ENCODE measurements at places on chromosomes 3 and 15.

DNA sequence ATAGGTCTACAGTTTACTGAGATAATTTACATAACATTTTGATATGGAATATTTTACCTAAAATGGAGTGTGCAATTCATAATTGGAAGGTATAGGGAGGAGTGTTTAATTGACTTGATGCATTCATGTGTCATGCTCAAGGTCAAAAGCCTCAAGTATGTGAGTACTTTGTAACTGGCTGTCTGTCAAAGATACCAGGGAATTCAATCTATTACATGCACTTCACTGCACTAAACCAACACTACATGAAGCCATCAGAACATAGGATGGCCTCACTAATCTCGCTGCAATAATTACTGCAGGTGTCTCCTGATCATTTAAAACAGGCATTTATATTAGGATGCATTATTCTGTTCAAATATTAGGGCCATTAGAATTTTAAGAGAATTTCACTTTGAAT is 367.2 kb downstream of the CNTN4 start:
- DNase-seq = no peak

DNA sequence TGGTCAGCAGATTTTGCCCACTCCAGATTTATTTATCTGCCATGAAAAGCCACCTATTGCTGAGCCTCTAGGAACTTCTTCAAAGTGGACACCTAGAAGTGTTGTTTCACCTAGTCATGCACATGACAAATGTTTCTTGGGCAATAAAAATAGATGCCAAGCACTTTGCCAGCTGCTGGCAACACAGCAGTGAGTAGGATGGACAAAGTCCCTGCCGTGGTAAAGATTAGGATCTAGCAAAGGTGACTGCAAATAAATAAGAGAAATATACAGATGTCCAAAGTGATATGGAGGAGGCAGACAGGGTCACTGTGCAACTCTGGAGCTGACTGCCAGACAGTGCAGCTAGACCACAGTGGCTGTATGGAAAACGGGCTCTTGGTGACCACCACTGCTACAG is 137.9 kb downstream of the SUCLG2 start:
- DNase-seq = no peak

- DNase-seq = no peak
Observed at GRCh38 chr15:50257332-50257731, 8.2 kb downstream of the HDC start.

DNA sequence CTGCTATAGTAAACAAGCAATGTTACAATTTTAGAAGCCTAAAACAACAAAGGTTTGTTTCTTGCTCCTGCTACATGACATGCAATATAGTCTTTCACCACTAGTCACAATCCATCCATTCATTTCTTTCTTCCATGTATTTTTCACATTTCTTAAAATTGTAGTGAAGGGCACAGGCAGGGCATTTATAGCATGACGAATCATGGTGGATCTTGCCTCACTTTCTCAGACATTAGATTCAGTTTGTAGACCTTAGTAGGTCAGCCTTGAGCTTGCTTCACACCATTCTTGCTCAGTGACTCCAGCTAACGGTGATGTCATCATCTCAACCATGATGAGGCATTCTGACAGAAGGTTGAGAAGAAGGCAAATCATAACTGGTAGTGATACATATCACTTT is 546.8 kb downstream of the TBL1XR1 start:
- no peak for DNase-seq

- DNase-seq = no peak
Observed at GRCh38 chr3:117145677-117146076, 436.1 kb downstream of the TUSC7 start.

GRCh38 chr3:194475978-194476377 is 10.8 kb downstream of the ATP13A3 start:
- no peak for DNase-seq

- no peak for DNase-seq
Observed at GRCh38 chr15:39247574-39247973, 333.3 kb upstream of the THBS1 start.

DNA sequence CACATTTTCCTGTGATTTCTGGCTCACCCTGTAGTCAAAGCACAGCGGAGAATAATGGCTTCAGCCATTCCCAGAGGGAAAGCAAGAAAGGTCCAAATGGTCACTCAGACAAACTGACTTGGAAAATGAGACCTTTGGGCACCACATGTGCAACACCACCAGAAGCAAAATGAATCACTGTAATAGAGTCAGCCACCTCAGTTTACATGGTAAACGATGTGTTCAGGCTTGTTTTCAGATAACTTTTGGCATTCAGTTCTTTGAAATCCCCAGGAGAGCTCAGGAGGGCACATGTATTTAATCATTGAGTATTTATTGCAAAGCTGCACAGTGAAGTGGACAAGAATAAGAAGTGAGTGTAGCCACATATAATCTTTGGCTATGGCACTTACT is 38.4 kb upstream of the ALCAM start:
- DNase-seq = no peak

- DNase-seq = no peak
Observed at GRCh38 chr15:84111575-84111974, 124.0 kb upstream of the GOLGA6L4 start.

DNA sequence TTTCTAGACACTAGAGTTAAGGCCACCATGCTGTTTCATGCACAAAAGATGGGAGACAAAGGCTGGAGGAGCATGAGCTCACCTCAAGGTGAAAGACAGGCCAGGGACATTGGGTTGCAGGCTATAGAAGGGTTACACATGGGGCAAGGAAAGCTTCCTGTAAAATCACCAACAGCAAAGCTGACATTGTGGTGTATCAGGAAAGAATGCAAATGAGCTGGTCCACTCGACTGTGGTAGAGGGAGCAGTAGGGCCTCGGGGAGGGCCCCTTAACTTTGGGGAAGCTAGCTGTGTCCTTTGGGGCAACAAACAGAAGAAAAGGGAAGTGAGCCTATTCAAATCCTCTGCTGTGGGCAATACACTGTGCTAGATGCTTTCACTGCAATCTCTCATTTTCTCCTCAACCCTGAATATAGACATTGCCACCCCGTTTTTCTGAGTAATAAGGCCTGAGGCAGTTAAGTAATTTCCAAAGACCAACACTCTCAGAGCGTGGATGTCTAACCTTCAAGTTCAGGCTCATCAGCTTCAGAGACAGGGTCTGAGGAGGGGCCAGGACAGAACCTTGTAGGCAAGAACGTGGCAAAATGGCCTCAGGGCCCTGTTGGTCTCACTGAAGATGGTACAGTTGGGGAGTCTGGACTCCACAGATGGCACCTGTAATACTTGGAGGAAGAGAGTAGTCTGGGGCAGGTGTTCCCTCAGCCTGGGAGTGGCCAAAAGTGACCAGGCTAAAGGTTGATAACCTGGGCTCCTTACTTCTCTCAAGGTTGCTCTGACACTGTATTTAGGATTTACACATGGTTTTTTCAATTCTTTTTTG is 24.1 kb downstream of the CX3CR1 start:
- no peak for DNase-seq

- DNase-seq = no peak
Observed at GRCh38 chr3:112411425-112411824, 78.5 kb downstream of the CD200 start.

- DNase-seq = no peak
Observed at GRCh38 chr15:28985691-28986090, 99.9 kb downstream of the APBA2 start.

DNA sequence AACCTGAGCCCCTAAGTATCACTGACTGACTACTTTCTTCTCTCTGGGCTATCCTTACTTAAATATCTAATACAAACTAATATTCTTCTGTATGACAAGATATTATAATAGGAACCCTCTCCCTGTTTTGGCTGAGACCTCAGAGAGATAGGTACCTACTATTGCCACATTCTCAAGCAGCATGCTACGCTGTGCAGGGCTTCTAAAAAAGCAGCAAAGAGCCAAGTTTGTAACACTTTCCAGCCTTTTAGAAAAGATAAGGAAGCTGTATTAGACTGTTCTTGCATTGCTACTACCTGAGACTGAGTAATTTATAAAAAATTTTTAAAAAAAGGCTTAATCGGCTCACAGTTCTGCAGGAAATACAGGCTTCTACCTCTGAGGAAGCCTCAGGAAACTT is 126.8 kb upstream of the ABI3BP start:
- no peak for DNase-seq

DNA sequence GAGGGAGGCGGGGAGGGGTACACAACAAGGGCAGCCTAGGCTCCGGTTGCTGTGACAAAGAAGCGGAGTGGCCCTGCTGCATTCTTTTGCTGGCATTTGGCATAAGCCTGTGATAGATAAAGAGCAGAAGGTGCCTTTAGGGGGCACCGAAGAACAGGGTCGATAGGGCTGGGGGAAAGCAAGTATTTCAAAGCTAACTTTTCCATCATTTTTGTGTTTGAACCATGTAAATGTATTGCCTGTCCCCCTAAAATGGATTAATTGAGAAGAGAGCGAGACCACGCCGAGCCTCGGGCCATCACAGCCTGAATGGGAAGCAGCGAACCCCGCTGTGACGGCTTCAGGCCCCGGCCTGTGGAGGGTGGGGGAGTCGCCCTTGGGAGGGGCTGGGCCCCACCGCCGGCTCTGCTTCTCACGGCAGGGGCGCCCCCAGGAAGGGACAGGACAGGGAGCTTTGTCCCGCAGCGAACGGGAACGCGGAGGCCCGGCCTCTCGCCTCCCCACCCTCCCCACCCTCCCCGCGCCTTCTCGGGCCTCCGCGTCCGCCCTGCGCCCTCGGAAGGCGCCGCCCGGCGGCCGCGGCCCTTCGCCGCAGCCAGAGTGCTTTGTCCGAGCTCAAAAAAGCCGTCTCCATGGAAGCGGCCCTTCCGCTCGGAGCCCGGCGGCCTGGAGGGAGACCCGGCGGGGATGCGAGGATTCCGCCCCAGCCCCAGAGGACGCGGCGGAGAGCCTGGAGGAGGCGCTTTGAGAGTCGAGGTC is 32.4 kb upstream of the ALDH1L1 start:
- DNase-seq = no peak

GRCh38 chr3:172464306-172464705 is 16.1 kb upstream of the GHSR start:
- no peak for DNase-seq

DNA sequence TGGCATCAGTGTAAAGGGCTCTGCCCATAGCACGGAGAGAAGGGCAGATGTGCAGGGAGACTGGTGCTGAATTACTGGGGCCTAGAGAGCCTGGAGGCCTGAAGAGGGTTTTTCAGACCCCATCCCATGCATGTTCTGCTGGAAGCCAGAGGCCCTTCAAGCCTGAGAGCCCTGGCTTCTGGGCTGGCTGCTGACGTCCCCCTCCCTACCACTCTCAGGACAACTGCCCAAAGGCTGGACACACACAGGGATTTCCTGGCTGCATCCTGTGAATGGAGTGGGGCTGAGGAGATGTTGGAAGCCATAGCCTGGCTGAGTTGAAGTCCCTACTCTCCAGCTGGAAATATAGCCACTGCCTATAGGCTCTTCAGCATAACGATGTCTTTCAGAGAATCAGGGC is 16.9 kb upstream of the DOCK3 start:
- no peak for DNase-seq

GRCh38 chr3:12325586-12326515 is 37.0 kb downstream of the PPARG start:
- no peak for DNase-seq

GRCh38 chr3:77459926-77460325 is 420.0 kb downstream of the ROBO2 start:
- no peak for DNase-seq

GRCh38 chr3:87088430-87088992 is 97.6 kb upstream of the VGLL3 start:
- no peak for DNase-seq

- no peak for DNase-seq
Observed at GRCh38 chr3:32412887-32413286, 21.2 kb downstream of the CMTM7 start.

DNA sequence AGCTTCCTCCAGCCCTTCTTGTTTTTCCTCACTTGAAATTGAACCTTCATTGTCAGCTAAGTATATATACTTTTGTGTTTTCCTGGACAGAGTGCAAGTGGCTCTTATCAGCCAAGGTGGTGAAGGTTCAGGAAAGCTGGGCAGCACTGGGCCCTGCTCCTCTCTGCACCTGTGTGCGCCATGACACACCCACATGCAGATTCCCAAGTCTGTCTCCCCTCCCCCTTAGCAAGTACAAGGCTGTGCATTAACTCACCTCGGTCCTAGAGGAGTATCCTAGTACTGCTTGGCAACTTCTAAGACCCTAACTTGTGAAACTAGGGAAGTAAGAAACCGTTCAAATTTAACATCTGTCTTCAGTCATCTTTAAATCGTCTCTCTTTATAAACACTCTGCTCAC is 85.8 kb downstream of the SLC49A4 start:
- DNase-seq = no peak

- no peak for DNase-seq
Observed at GRCh38 chr15:89822611-89822950, 7.9 kb upstream of the ANPEP start.

DNA sequence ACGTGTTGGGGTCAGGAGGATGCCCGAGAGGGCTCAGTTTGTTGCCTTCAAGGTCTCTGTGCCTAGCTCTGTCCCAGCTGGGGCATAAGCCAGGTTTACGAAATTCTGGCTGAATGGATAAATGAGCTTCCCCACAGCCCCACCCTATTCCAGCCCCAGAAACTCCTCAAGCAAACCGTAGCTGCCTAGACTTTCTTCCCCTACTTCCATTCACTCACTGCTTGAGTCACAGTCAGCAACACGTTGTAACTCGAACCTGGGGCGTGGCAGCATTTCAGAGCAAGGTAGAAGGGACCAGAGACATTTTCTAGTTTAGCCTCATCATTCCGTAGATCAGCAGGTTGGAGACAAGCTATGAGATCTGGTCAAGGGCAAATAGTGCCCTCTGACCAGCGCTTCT is 24.2 kb downstream of the NMNAT3 start:
- no peak for DNase-seq

GRCh38 chr15:101406036-101406435 is 83.5 kb downstream of the PCSK6 start:
- no peak for DNase-seq

DNA sequence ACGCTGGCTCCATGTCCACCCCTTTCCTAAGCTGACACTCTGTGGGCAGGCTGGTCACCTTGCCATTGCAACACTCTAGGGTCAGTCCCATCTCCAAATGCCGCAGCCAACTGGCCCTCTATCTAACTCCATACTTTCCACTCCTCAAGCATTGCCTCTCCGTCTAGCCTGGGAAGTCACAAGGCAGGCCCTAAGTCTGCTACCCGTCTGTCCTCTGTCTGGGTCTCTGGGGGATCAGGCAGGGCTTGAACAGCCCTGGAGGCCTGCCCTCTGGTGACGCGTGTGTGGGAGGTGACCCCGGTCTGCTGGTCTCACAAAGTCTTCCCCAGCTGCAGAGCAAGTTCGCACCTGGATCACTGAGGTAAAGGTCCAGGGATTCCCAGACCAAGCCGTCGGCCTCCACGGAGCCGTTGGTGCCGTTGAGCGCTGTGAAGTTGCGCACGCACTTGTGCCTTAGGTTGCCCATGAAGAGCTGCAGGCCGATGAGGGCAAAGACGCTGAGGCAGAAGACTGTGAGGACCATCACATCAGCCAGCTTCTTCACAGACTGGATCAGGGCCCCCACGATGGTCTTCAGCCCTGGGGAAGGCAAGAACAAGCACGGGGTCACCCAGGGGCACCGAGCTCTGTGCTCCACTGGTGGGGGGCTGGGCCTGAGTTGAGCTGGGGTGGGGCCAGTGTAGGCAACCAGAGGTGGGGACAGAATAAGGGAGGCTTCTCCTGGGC is 39.9 kb downstream of the SCN5A start:
- DNase-seq = no peak
